Activated CD4-positive, CD25-positive, alpha-beta regulatory T cell (primary cell): ENCODE measurements at places on chromosomes 12 and 14.

GRCh38 chr12:53383258-53383657 lies 3.3 kb downstream of the SP1 start:
- no peak for DNase-seq

- no peak for DNase-seq
Measured at GRCh38 chr12:111435661-111436201, 30.0 kb downstream of the SH2B3 start.

GRCh38 chr14:33273978-33274377 lies 335.3 kb downstream of the NPAS3 start:
- no peak for DNase-seq

DNA sequence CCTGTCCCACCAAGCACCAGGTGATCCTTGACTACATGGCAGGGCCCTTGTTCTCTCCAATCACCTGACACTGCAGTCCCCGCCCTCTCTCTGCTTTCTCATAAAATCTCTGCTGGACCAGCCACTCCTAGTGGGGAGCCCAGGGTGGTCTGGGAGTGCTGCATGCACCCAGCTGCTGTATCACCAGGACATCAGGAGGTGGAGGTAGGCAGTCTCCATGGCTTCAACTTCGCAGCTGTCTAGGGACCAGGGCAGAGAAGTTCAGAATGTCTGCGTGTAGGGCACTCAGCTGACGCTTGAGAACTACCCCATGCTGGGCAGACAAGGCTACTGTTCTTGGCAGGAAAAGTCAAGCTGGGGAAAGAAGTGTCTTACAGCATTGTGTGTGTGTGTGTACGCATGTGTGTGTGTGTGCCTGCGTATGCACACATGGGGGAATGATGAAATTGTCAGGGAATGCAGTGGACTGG lies 2.6 kb downstream of the WSCD2 start:
- DNase-seq, result no peak

GRCh38 chr12:106178562-106178961 lies 39.8 kb upstream of the NUAK1 start:
- DNase-seq, result no peak

- no peak for DNase-seq
Measured at GRCh38 chr12:51377099-51377984, 13.9 kb downstream of the GALNT6 start.

GRCh38 chr14:94884616-94885230 lies 114.8 kb upstream of the GSC start:
- no peak for DNase-seq

DNA sequence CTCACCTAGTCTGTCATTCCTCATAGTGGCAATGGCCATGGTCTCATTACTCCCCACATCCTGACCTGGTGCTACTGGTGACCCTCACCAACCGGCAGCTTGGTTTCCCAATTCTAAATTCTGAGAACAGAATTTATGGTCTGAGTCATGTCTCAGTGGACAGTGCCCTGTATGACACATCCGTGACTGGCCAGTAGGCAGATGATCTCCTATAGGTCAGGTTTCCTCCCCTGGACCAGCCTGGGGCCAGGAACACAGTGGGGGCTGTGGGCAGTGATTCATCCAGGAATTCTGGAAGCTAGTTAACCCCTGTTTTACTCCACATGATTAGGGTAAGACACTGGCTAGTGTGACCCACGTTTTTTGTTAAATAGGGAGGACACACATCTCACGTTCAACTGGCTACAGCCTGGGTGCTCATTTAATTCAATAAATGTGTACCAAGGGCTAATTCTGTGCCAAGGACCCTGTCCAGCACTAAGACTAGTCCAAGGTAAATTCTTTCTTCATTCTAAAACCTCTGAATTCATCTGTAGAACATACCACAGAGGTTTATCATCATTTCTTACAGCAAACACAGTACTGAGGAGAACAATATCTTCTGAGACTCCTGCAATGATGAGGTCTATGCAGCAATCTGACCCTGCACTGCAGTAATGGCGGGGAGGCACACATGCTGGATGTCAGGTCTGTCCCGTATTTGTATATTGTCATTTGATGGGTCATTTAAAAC lies 249.6 kb upstream of the TBX3 start:
- no peak for DNase-seq

GRCh38 chr12:53105256-53105655 lies 2.0 kb downstream of the SOAT2 start:
- DNase-seq, result no peak

DNA sequence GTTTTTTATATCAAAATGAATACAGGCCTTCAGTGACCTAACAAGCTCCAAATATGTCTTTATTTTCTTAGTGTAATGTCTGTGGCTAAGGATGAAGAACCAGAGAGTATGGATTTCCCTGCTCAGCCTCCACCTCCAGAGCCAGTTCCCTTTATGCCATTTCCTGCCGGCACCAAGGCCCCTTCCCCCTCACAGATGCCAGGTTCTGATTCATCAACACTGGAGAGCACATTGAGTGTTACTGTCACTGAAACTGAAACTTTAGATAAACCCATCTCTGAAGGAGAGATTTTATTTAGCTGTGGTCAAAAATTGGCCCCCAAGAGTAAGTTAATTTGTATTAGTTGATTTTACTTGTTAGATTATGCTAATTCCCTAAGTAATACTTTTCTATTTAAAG lies 61.0 kb downstream of the KIAA0586 start:
- no peak for DNase-seq

DNA sequence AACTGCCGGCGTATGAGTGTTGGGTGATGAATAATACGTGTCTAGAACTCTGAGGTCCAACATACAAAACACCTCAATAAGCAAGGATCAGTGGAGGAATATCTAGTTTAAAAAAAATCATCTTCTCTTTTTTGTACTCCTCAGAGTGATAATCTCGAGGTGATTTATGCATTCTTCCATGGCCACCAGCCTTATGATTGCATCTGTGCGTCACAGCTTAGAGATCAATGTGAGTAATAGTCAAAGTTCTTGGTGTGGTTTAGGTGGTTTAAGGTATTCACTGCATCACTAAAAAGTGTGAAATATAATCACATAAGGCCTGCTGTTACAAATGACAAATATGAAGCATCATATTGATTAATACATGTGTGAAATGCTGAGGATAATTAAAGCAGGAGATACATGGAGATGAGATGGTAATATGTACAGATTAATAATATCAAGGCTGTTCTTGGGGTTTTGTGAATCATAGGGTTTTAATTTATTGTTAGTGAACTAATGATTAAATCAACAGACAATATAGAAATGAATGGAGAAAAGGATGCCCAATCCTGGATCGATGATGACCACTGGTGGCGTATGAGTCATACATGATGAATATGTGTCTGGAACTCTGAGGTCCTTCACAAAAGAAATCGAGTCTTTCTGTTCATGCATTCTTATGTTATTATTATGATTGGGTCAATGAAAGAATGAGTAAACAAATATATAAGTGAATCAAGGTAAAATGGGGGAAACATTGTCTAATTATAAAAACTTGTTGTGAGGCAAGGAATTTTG lies 68.8 kb upstream of the RTL1 start:
- DNase-seq, result no peak

GRCh38 chr12:26431211-26431610 lies 235.8 kb downstream of the SSPN start:
- DNase-seq, result no peak

DNA sequence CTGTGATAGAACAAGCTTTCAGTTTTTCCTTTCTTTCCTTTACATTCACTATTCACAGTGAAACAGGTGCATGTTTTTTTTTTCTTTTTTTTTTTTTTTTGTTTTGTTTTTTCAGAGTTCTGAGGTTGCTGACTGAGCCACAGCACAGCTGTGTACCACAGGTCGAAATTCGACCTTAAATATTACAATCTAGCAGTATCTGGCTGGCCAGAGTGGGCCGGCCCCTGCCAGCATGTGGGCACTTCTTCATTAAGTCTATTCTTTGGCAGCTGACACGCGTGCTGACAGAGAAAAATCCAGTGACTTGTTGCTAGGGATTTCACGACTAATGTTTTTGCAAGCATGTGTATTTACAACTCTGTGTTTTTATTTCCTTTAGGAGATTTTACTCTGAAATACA lies 33.9 kb downstream of the FBXO33 start:
- no peak for DNase-seq

GRCh38 chr12:49644620-49644994 lies 21.2 kb downstream of the PRPF40B start:
- peak; percentile 65 for DNase-seq

DNA sequence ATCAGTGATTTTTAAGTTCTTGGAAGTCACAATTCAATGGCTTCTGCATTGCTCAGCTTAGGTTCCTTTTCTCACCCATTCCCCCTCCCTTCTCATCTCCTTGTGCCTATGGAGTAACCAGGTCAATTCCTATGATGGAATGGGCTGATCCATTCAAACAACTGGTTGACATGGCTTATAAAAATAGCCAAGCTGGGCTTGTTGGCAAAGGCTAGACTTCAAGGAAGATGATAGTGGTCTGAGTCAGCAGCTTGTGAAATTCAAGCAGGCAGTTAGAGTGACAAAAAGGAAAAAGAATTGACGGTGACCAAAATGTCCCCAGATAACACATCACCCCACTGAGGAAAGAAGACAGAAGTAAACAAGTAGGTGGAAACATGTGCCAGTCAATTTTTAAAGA lies 119.9 kb upstream of the PCED1B start:
- no peak for DNase-seq

DNA sequence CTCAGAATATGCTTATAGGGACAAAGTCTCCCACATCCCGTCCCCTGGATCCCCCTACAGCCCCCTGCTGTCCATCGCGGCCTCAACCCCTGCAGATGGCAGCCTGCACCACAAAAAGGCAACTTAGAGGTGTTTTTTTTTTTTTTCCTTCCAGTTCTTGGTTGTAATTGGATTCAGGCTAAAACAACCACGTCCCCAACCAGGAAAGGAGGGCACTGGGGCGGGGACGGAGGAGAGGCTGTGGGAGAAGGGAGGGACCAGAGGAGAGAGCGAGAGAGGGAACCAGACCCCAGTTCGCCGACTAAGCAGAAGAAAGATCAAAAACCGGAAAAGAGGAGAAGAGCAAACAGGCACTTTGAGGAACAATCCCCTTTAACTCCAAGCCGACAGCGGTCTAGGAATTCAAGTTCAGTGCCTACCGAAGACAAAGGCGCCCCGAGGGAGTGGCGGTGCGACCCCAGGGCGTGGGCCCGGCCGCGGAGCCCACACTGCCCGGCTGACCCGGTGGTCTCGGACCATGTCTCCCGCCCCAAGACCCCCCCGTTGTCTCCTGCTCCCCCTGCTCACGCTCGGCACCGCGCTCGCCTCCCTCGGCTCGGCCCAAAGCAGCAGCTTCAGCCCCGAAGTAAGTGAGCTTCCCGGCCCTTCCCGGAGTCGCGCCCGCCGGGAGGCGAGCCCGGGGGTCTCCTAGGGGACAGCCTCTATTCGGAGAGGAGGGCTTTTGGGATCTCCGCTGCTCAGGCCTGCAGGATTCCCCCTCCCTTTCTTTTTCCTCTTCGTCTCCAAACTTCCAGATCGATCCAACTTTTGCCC lies at the start of gene MMP14:
TSS of gene MMP14 (plus strand) at position 285 of the 813 bp plus-strand sequence. CDS start at position 518, 233 bp downstream.
- DNase-seq, result no peak

DNA sequence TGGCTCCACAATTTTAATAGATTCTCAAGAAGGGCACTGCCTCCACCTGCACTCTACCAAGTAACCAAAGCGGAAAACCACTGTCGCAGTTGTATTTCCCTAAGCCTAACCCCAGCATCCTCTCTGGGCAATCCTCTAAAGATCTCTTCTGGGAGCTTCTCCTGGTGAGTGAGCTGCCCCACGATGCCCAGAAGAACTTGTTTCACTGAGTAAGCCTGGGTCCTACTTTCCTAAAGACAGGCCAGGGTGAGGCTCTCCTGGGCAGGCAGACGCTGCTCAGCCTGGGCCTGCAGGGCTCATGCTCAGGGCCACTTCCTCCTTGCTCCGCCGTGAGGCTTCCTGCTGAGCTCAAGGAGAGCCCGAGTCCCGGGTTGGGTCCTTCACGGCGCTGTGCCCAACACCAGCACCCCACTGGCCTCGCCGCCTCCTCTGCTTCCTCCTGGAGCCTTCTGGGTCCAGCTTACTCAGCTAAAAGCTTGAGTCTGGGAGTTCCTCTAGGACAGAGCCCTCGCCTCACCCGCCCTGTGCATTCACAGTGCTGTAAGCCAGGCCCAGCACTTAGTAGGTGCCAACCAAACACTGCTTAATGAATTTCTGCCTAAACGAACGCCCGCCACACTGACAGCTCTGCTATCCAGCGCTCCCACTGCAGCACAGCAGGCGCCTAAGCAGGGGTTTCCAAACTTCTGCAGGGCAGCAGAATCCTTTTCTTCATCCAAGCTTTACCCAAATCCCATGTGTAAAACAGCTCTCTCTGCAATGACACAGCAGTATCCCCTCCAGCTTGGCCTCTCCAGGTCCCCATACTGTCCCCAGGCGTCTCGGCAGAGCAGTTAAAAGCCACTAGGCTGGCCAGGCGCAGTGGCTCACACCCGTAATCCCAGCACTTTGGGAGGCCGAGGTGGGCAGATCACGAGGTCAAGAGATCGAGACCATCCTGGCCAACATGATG lies 5.7 kb downstream of the RAB35 start:
- no peak for DNase-seq
